ENCODE measurements at places on chromosomes 1 and 21.

- DNase-seq = no peak
Observed at GRCh38 chr1:7373251-7373650, 397.8 kb upstream of the VAMP3 start.

GRCh38 chr1:14592004-14592631, 6.4 kb upstream of the KAZN start:
- no peak for DNase-seq

DNA sequence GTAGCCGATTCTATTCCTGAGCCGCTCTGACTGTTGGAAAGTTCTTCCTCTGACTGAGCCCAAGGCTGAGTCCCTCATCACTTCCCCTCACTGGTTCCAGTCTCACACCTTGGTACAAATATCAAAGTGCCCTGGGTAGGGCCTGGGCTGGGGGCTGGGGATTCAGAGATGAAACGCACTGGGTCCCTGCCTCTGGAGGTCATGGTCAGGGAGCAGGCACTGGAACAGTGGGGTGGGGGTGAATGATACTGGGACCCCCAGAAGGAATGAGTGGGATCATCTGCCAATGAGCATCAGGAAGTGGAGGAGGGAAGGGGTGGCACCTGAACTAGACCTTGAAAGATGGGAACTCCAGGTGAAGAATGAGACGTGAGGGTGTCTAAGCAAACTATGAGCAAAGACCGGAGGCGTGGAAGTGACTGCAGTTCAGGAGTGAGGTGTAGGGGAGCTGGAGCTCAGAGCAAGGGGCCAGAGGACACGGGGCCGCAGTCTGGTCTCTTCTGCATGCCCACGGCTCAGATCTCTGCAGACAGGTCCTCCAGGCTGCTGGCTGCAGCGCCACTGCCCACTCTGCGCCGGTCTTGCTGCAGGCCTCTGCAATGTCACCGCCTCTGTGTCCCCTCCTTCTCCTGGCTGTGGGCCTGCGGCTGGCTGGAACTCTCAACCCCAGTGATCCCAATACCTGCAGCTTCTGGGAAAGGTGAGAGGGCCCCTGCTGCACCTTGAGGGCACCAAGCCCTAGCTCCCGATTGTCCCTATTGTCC, 10.0 kb downstream of the PEAR1 start:
- no peak for DNase-seq

DNA sequence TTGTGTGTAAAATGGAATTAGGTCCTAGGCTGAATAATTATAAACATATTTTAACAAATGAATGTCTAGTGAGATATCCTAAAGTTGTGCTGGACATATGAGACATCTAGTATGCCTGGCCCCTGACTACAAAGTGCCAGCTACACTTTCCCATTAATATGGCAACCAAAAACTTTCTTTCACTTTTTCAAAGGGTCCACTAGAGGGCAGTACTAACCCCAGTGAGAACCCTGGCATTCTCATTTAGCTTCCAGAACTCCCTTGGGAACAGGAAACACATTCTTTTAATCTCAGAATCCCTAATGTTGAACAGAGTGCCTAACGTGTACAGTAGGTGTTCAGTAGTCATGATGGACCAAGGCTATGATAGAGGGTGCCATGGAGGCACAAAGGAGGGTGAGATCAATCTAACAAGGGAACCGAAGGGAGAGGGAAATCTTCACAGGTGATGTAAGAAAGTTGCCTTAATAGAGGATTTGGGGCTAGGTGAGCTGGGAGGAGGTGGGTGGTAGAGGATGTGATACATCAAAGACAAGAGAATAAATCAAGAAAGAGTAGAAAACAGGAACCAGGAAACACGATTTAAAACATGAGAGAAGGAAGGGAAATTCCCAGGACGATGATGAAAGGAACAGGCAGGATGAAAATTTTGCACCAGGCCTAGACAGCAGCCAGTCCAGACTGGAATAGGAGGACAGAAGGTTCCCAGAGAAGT, 41.6 kb downstream of the NSL1 start:
- DNase-seq = peak; percentile 4

- no peak for DNase-seq
Observed at GRCh38 chr1:210769473-210769872, 364.5 kb downstream of the KCNH1 start.

- no peak for DNase-seq
Observed at GRCh38 chr1:31570906-31571305, 5.4 kb upstream of the TINAGL1 start.

GRCh38 chr1:203150511-203151297, 23.2 kb downstream of the ADORA1 start:
- no peak for DNase-seq

- DNase-seq = no peak
Observed at GRCh38 chr1:85202092-85202863, 1.5 kb upstream of the SYDE2 start.

- DNase-seq = no peak
Observed at GRCh38 chr1:33683913-33684312, 180.0 kb upstream of the HMGB4 start.

GRCh38 chr1:5481889-5482288, 510.3 kb downstream of the NPHP4 start:
- no peak for DNase-seq

- no peak for DNase-seq
Observed at GRCh38 chr1:205449750-205450443, 5.9 kb downstream of the BLACAT1 start.

DNA sequence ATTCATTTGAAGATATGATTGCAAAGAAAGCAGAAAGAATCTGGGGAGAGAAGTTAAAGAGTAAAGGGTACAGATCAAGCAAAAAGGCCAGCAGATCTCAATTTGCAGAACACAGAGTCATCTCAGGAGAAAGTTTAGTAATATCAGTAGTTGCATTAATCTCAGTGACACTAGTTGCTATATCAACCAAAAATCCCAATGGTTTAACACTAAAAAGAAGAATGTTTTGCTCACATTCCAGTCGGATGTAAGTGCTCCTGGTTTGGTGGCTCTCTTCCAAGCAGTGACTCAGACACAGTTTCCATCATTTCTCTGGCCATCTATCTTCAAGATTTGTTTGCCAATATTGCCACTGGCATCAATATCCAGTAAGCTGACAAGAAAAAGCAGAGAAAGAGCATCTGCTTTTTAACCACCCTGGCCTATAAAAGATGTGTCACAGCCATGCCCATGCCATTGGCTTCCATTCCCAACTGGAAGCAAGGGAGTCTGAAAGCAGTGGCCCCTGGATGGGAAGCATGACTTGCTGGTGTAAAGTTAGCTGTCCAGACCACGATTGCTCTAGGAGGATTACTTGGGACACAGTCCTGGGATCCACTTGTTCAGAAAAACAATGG, 45.5 kb upstream of the AIM2 start:
- DNase-seq = no peak

GRCh38 chr1:12505231-12505630, 112.8 kb downstream of the DHRS3 start:
- DNase-seq = no peak

- DNase-seq = peak; percentile 98
Observed at GRCh38 chr21:44354001-44354405, 582 bp downstream of the TRPM2 start.

GRCh38 chr1:223815865-223816264, 29.9 kb downstream of the TP53BP2 start:
- DNase-seq = no peak

DNA sequence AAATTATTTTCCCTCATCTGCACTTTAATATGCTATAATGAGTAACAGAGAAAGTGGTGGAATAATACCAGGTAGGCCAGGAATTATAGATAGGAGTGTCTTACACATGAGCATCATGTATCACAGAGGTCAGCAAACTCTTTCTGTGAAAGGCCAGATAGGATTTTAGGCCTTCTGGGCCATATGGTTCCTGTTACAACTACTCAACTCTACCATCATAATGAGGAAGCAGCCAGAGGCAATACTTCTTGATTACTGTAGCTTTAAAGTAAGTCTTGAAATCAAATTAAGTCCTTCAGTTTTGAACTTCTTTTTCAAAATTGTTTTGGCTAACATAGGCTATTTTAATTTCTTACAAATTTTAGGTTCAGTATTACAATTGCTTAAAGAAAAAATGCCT, 32.1 kb upstream of the IGSF3 start:
- DNase-seq = no peak

DNA sequence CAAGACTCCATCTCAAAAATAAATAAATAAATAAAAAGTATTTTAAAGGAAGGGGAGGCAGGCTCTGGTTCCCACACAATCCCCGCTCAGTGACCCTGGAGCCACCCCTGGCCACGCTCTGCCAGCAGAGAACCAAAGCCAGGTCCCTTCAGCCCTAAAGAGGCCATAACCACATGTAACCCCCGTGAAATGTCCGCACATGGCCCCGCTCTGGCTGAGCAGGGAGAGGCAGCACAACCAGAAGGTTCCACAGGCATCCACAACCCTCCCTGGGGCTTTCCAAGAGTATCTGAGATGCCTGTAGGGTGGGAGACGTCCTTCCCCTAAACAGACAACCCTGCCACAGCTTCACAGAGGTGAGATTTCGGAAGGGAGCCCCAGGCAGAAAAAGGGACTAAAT, 1.4 kb upstream of the ARF1 start:
- no peak for DNase-seq

- DNase-seq = no peak
Observed at GRCh38 chr1:152697701-152698600, at the start of gene LCE2A. LCE2A (plus strand) TSS chr1:152698345; CDS start chr1:152698902, 557 bp downstream.

- no peak for DNase-seq
Observed at GRCh38 chr1:62336995-62337705, 17.9 kb upstream of the KANK4 start.

DNA sequence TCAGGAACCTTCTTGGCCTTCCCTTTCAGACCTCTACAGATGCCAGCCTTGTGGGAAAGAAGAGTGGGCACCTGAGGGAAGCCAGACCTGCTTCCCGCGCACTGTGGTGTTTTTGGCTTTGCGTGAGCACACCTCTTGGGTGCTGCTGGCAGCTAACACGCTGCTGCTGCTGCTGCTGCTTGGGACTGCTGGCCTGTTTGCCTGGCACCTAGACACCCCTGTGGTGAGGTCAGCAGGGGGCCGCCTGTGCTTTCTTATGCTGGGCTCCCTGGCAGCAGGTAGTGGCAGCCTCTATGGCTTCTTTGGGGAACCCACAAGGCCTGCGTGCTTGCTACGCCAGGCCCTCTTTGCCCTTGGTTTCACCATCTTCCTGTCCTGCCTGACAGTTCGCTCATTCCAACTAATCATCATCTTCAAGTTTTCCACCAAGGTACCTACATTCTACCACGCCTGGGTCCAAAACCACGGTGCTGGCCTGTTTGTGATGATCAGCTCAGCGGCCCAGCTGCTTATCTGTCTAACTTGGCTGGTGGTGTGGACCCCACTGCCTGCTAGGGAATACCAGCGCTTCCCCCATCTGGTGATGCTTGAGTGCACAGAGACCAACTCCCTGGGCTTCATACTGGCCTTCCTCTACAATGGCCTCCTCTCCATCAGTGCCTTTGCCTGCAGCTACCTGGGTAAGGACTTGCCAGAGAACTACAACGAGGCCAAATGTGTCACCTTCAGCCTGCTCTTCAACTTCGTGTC, 995 bp upstream of the ZBTB48 start:
- no peak for DNase-seq

DNA sequence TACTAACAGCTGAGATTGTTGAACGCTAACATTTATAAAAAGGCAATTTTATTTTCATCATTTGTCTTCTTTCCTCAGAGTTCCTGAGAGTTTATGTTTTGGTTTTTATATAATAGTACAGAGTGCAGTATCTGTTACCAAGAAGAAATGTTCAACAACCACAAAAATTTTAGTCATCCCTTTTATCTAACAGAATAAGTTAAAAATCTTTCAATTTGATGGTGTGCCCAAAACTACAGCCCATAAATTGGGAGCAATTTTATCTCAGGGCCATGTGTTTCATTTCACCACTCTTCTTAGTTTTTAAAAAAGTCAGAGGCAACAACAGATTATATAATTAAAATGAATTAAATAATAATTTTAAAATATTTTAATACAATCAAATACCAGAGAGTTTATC, 37.1 kb downstream of the NEXN start:
- no peak for DNase-seq

GRCh38 chr1:53176452-53177208, 20.0 kb upstream of the CPT2 start:
- DNase-seq = no peak

DNA sequence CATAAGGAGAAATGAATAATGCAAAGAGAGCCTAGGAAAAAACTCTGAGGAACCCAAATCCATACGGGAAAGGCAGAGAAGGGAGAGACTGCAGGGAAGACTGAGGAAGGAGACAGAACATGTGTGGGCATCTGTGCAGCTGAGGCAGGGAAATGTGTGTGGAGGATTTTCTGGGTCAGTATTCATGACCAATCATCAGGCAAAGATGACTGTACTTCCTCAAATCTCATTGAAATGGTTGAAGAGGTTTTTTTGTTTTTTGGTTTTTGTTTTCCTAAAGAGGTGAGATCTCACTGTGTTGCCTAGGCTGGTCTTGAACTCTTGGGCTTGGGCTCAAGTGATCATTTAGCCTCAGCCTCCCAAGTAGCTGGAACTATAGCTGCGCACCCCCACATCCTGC, 15.7 kb downstream of the DIP2A start:
- DNase-seq = no peak
